ENCODE measurements at places on chromosomes 6 and 20. TPM values are rescaled to one million over a fixed set of nuclear protein-coding genes. Genes with fewer than 3 reads are reported as not detected.

SEL1L2 gene
- total RNA-seq = not detected

- H3K4me3 ChIP-seq = no peak overlapping the region
- no peak for DNase-seq
- H3K27ac ChIP-seq = no peak overlapping the region
- H3K4me1 ChIP-seq = no peaks in the 10 kb centered on the region
- H3K27me3 ChIP-seq = no peaks in the 10 kb centered on the region
Measured at GRCh38 chr6:42873313-42873712, 6.1 kb upstream of the RPL7L1 start.

GRCh38 chr20:22582964-22583772 is 1.2 kb downstream of the FOXA2 start:
- H3K4me1 ChIP-seq = no peaks in the 10 kb centered on the region
- peaks cover 85% of the 10 kb centered on the region for H3K27me3 ChIP-seq
- peak; percentile 52 for DNase-seq

DNA sequence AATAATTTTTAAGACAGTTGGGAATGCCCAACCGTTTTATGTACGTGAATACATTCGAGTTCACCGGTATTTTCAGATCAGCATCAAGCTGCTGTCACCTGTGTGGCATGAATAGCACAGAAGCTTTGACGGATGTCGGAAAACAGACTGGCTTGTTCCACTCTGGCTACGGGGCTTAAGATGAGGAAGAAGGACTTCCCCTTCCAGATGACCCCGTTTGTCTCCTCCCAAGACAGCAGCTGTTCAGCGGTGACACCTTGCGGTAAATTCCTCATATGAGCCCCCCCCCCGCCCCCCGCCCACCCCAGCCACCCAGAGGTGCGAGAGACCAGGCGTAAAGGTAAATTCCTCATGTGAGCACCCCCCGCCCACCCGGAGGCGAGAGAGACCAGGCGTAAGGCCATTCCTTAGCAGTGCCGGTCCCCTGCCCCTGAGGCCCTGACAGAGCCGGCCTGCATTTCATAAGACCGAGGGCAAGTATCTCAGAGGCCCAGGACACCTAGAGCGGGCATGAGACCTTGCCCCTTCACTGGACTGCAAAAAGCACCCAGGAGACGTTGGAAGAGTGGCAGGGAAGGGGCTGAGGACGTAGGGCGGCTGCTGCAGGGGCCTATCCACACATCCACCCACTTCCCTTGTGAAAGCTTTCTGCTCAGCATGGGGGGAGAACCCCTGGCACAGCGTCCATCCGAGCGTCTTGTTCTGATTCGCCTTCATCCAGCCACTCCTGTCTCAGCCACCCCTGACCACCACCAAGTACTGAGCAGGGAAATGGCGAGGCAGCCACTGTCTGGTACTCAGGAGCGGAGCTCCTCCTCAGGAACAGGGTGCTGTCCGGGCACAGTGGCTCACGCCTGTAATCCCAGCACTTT is 7.3 kb upstream of the PCMTD2 start:
- no peaks in the 10 kb centered on the region for H3K27me3 ChIP-seq
- H3K4me1 ChIP-seq = no peaks in the 10 kb centered on the region
- no peak overlapping the region for H3K4me3 ChIP-seq
- no peak for DNase-seq
- H3K36me3 ChIP-seq = no peaks in the 10 kb centered on the region

- H3K27me3 ChIP-seq = no peaks in the 10 kb centered on the region
- H3K4me3 ChIP-seq = no peak overlapping the region
- no peaks in the 10 kb centered on the region for H3K4me1 ChIP-seq
- H3K36me3 ChIP-seq = no peaks in the 10 kb centered on the region
- H3K27ac ChIP-seq = no peak overlapping the region
Measured at GRCh38 chr6:21431526-21431925, 162.0 kb upstream of the SOX4 start.

Measured in H9 (cell line).